ENCODE measurements at places on chromosomes 5 and 9. TPM values are rescaled to one million over a fixed set of nuclear protein-coding genes. Genes with fewer than 3 reads are reported as not detected.
A peak's percentile ranks its signal among the peaks of the same experiment; 100 is the strongest.

Gene SH3GL2
- not detected for total RNA-seq

Gene OR1J2
- not detected for total RNA-seq

Gene BHMT2
- total RNA-seq = not detected

Gene IFNB1
- not detected for total RNA-seq

Gene CAMK2A
- total RNA-seq = 0.13 TPM

Gene SEMA5A
- total RNA-seq = not detected

Gene NACC2
- total RNA-seq = 22.4 TPM

- no peak overlapping the region for H3K4me3 ChIP-seq
- peak overlapping the region; percentile 35 for H3K27ac ChIP-seq
- no peaks in the 10 kb centered on the region for H3K27me3 ChIP-seq
- DNase-seq = no peak
- H3K4me1 ChIP-seq = peaks cover 12% of the 10 kb centered on the region
Observed at GRCh38 chr9:109002141-109002540, 11.2 kb downstream of the CTNNAL1 start.

- H3K4me3 ChIP-seq = peak overlapping the region; percentile 39
- no peaks in the 10 kb centered on the region for H3K27me3 ChIP-seq
- no peaks in the 10 kb centered on the region for H3K36me3 ChIP-seq
Observed at GRCh38 chr5:139481122-139481533, 1.4 kb downstream of the STING1 start.

- no peak overlapping the region for H3K27ac ChIP-seq
- H3K27me3 ChIP-seq = no peaks in the 10 kb centered on the region
- no peaks in the 10 kb centered on the region for H3K36me3 ChIP-seq
- H3K4me1 ChIP-seq = no peaks in the 10 kb centered on the region
- no peak for DNase-seq
Observed at GRCh38 chr5:156399323-156399722, 72.4 kb downstream of the SGCD start.

- H3K4me1 ChIP-seq = no peaks in the 10 kb centered on the region
- H3K4me3 ChIP-seq = no peak overlapping the region
- DNase-seq = no peak
Observed at GRCh38 chr9:136705564-136705963, 6.8 kb upstream of the DIPK1B start.

- H3K27ac ChIP-seq = no peak overlapping the region
- H3K27me3 ChIP-seq = no peaks in the 10 kb centered on the region
- no peak for DNase-seq
- H3K36me3 ChIP-seq = no peaks in the 10 kb centered on the region
Observed at GRCh38 chr5:83815661-83816060, 95.0 kb upstream of the HAPLN1 start.

DNA sequence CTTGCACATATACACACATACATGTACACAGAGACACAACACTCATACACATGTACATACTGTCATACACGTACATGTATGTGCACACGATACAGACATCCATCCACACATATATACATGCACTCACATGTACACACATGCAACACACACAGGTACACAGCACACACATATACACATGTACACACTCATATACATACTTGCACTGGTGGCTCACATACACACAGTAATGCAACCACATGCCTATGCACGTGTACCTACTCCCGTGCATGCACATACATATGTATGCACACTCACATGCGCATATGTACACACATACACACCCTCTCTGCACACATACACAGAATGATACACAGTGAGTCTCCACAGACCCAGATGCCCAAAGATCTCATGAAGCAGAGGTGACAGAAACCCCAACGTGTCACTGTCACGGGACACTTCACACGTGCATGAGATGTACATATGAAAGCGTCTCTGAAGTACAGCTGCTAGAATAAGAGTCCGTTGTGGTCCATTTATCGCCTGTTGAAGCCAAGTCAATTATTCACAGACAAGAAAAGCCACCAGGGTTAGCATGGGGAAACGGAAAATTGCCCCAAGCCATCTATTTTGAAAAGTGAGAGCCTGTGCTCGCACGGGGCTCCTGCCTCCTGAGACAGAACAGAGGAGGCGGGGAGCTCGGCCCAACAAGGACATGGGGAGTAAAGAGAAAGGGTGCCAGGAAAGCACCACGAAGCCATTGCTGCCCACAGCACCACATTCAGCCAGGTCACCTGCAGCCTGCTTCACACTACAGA is 24.9 kb downstream of the LPCAT1 start:
- no peak overlapping the region for H3K4me3 ChIP-seq
- no peak overlapping the region for H3K27ac ChIP-seq
- H3K27me3 ChIP-seq = no peaks in the 10 kb centered on the region
- H3K36me3 ChIP-seq = no peaks in the 10 kb centered on the region
- no peak for DNase-seq
- H3K4me1 ChIP-seq = no peaks in the 10 kb centered on the region

DNA sequence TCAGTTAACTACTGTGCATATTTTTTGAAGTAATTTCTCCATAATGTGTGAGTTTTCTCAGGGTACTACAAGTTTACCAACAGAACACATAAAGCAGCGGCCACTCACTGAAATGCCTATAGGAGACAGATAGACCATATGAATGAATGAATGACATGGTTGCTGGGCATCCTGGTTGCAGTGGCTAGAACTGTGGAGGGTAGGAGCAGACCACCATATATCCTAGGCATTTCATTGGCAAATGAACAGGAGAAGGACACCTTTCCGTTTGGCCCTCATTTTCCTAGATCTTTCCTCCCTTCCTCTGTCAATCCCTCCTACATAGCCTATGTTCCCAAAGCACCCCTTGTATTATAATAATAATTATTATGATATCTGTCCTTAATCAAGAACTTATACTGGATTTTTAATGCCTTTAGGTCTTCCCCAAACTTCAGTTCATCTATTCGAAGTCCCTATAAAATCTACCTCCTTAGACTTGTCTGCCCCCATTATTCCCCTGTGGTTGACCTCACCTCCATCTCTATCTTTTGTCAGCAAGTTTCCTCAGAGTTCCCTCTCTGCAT is 472.2 kb downstream of the RAB3C start:
- H3K36me3 ChIP-seq = no peaks in the 10 kb centered on the region
- H3K27ac ChIP-seq = peak overlapping the region; percentile 77
- H3K4me3 ChIP-seq = no peak overlapping the region
- no peak for DNase-seq
- peaks cover 21% of the 10 kb centered on the region for H3K4me1 ChIP-seq

DNA sequence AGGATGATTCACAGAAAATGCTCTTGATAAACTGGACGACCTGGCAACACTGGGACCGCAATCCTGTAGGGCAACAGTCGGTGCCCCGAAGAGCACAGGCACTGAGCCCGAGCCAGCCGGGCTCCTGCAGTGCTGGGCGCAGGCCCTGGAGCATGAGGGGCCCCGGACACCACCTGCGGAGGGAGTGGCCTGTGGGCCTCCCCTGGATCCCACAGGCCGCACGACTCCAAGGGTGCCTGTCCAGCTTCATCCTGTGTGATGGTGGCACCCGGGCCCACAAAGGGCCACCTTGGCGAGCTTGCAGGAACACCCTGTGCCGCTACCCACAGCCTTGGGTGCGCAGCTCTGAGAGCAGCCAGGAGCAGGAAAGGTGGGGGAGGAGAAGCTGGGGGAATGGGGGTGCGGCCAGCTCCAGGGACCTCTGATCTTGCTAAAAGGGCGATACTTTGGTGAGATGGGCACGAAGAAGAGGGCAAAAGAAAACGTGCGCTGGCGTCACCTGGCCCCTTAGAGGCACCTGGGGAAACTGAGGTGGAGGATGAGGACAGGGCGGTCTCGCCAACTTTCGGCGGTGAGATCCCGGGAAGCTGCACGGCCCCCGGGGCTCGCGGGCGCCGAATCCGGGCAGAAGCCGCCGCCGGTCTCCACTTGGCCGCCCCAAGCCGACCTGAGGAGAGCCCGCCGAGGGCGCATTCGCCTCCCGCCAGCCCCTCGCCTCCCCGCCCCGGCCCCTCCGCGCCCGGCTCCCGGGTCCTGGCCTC is 722 bp downstream of the TBC1D9B start:
- H3K4me3 ChIP-seq = peak overlapping the region; percentile 95
- no peaks in the 10 kb centered on the region for H3K27me3 ChIP-seq
- 0 out of 2 replicates have a peak overlapping the region, but pooled peaks have one; percentile 9 for H3K27ac ChIP-seq
- H3K4me1 ChIP-seq = peaks cover 10% of the 10 kb centered on the region

- no peak for DNase-seq
- no peak overlapping the region for H3K4me3 ChIP-seq
- H3K27me3 ChIP-seq = no peaks in the 10 kb centered on the region
- H3K27ac ChIP-seq = no peak overlapping the region
- H3K36me3 ChIP-seq = no peaks in the 10 kb centered on the region
Observed at GRCh38 chr5:160237571-160238093, 8.3 kb downstream of the FABP6 start.

DNA sequence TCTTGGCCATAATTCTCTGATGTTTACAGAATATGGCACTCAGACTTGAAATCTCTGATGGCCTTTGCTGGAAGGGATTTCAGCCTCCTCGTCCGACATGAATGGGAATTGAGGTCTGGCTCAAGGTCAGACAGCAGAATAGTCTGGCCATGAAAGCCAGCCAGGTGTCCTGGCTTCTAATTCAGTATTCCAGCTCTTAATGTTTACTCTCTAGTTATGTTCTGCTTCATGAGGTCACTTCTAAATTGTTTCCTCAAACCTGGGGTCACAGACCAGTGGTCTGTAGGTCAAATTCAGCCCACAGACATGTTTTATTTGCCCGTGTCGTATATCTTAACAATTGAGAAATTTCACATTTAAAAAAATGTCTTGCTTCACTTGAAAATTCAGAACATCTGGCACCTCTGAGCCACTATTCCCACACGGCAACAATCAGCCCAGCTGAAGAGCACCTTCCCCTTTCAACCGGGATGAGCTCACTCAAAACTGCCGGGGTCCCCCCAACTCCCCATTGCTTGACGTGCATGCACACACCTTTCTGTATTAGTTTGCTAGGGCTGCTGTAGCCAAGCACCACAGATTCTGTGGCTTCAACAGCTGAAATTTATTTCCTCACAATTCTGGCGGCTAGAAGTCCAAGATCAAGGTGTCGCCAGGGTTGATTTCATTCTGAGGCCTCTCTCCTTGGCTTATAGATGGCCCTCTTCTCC is 243.5 kb downstream of the ENC1 start:
- no peak overlapping the region for H3K27ac ChIP-seq
- no peak overlapping the region for H3K4me3 ChIP-seq
- no peak for DNase-seq
- no peaks in the 10 kb centered on the region for H3K27me3 ChIP-seq

DNA sequence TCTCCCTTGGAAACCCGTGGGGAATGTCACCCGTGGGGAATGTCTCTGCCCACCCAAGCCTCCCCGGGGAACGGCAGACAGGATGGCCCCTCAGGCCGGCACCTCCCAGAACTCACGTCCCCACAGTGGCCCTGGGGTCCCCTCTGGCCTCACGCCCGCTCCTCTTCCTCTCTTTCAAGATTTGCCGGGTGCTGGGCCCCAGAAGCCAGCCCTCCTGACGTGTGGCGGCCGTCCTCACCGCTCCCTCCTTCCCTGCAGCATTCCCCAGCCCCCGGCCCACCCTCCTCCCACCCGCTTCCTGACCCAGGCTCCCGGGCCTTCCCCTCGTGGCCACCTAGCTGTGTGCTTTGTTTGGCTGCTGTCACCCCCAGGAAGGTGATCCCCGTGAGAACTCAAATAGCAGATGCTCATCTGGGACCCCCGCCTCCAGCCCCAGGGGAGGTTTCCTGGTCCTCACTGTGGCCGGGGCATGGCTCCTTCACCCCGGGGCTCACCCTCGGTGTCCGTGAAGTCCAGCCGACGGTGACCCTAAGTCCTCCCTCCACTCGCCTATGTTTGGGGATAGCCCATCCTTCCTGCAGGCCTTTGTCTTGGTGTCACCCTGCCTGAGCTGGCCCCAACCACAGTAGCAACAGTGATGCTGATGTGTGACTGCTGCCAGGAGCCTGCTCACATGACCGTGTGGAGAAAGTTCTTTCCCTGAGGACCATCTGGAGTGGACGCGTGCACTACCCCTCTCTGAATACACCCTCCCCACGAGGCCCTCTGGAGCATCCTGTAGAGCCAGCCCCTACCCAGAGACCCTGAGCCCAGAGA is 163.3 kb upstream of the IER5L start:
- no peaks in the 10 kb centered on the region for H3K27me3 ChIP-seq
- DNase-seq = no peak
- H3K4me1 ChIP-seq = peaks cover 30% of the 10 kb centered on the region
- no peak overlapping the region for H3K4me3 ChIP-seq

GRCh38 chr5:68500813-68501212 is 285.3 kb downstream of the PIK3R1 start:
- H3K27me3 ChIP-seq = no peaks in the 10 kb centered on the region
- peaks cover 5% of the 10 kb centered on the region for H3K4me1 ChIP-seq
- no peaks in the 10 kb centered on the region for H3K36me3 ChIP-seq
- H3K4me3 ChIP-seq = no peak overlapping the region
- H3K27ac ChIP-seq = no peak overlapping the region

GRCh38 chr5:158084292-158084691 is 225.3 kb upstream of the CLINT1 start:
- no peak overlapping the region for H3K27ac ChIP-seq
- DNase-seq = no peak
- H3K4me3 ChIP-seq = no peak overlapping the region
- no peaks in the 10 kb centered on the region for H3K4me1 ChIP-seq

- H3K27ac ChIP-seq = no peak overlapping the region
- no peaks in the 10 kb centered on the region for H3K36me3 ChIP-seq
- DNase-seq = no peak
Observed at GRCh38 chr5:128480906-128481633, 57.0 kb downstream of the FBN2 start.

- no peak overlapping the region for H3K4me3 ChIP-seq
- peaks cover 36% of the 10 kb centered on the region for H3K4me1 ChIP-seq
- no peak for DNase-seq
- H3K27me3 ChIP-seq = no peaks in the 10 kb centered on the region
- H3K27ac ChIP-seq = no peak overlapping the region
Observed at GRCh38 chr5:36614657-36615308, 8.4 kb downstream of the SLC1A3 start.

DNA sequence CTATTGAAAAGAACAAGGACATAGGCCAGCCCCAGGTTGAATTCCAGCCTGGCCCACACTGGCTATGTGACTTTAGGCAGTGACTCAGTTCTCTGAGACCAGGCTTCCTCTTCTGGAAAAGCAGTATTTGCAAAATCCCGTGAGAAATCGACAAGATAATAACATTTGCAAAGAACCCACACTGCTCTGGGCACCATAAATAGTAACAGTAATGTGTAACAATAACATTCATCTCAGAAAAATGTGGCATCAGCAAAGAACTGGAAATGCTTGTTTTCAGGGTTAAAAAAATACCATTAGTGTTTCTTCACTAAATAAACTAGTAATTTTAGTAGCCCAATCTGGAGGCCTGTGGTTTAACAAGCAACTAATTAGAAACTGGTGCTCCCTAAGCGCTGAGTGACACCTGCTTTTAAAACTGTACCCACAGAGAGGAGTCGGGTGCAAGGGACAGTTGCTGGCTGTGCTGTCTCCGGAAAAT is 148.4 kb downstream of the TTLL11 start:
- no peak overlapping the region for H3K4me3 ChIP-seq
- no peaks in the 10 kb centered on the region for H3K36me3 ChIP-seq
- DNase-seq = peak; percentile 88

GRCh38 chr9:112378328-112379176 is 1.4 kb upstream of the HSDL2 start:
- H3K4me1 ChIP-seq = peaks cover 28% of the 10 kb centered on the region
- H3K4me3 ChIP-seq = peak overlapping the region; percentile 95
- peak; percentile 70 for DNase-seq
- H3K36me3 ChIP-seq = 0 out of 2 replicates have a peak, but pooled peaks cover 3% of the 10 kb centered on the region

GRCh38 chr9:108389056-108389455 is 466.7 kb downstream of the ACTL7B start:
- no peaks in the 10 kb centered on the region for H3K4me1 ChIP-seq
- DNase-seq = no peak
- no peaks in the 10 kb centered on the region for H3K36me3 ChIP-seq
- no peak overlapping the region for H3K27ac ChIP-seq
- H3K4me3 ChIP-seq = no peak overlapping the region
